NCI-H187 treated with DMSO at 0.1 percent for 48 hours (cell line): ENCODE measurements at places on chromosomes 5 and 9.

DNA sequence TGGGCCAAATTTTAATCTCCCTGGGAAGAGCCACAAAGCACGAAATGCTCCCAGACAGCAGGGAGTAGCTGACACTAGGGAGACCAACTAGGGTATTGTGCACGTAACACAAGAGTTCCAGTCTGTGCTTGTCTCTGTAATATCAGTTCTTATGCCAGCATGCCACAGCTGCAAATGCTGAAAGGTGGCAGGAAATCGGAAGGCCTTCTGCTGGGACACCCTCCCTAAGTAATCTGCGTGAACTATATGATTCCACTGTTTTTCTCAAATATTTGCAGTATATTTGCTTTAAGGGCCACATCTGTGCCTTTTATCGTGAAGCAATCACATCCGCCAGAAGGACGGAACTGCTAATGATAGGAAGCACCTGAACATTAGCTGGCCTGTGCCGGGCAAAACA, 12.6 kb downstream of the VLDLR start:
- no peak for DNase-seq

GRCh38 chr5:52013523-52013922, 630.3 kb downstream of the ISL1 start:
- peak; percentile 86 for DNase-seq

DNA sequence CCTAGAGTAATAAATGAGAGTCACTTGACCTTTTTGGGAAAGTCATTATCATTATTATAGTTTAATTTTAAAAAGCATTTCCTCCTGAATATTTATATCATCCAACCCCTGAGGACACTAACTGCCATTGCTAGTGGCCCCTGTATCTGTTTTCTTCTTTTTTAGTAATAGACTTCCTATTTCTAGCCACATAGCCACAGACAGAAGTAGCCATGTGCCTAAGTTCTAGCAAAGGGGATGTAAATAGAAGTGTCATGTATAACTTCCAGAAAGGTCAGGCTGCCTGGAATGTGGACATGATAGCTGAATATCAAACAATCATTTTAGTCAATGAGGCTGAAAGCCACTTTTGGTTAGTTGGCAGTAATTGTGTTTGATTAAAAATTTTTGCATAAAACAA, 37.5 kb upstream of the IQGAP2 start:
- no peak for DNase-seq

- no peak for DNase-seq
Measured at GRCh38 chr9:108478431-108479332, 377.1 kb downstream of the ACTL7B start.

DNA sequence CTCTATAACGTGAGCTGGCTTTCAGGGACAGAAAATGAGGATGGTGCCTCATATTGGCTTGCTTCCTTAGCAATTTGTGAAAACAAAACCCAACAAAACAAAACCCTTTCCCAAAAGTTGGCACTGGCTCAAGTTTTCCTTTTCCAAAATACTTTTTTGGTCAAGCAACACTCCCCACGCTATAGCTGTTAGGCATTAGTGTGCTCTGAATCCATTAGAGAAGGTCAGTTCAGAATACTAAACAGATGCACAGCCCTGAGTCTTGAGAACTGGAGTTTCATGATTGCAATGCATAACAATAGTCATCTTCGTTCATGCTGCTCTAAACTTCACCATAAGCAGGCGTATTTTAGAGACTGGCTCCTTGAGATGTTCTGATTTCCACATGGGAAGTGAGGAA, 172.0 kb upstream of the KLF9 start:
- DNase-seq, result no peak

- no peak for DNase-seq
Measured at GRCh38 chr5:66859526-66859925, 263.3 kb downstream of the MAST4 start.

DNA sequence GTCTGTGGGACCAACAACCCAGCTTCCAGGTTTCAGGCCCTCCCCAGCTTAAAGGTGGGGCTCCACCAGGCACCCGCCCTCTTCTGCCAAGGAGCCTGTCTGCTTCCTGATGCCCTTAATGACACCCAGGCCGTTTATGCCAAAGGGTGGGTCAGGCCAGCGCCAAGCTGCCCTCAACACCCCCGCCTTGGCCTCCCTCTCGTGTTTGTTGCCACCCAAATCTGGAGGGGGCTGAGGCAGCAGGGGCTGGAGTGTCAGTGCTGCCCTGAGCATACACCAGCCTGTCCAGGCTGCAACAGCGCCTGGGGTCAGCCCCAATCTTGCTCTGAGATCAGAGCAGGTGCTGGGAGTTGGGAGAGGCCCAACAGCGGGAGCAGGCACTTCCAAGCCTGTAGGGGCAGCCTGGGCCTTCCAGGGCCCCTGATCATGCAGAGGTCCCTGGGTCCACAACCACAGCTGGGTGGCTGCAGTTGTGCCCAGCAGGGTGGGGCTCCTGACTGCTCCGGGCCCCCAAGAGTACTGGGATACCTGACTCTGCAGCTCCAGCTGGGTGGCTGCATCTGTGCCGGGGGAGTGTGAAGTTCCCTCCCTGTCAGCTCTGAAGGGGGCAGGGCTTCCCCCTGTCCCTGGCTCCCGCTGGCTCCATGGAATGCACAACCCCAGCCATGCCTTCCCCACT, 34.5 kb upstream of the TYRP1 start:
- no peak for DNase-seq

DNA sequence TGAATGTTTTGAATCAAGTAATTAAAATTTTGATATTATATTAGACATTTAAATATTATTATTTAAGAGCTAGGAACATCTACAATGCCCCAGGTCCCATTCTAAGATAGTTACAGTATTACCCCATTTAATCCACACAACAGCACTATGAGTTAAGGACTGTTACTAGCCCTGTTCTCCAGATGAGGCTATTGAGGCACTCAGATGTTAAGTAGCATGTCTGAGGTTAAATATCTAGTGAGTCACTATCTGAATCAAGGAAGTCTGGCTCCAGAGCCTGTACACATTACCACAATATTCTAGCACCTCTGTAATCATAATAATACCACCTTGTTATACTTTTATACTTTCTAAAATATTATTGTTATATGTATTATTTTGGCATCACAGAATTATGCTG, 304.6 kb downstream of the PDE4D start:
- no peak for DNase-seq

GRCh38 chr9:117927354-117927753, 223.2 kb downstream of the TLR4 start:
- no peak for DNase-seq

DNA sequence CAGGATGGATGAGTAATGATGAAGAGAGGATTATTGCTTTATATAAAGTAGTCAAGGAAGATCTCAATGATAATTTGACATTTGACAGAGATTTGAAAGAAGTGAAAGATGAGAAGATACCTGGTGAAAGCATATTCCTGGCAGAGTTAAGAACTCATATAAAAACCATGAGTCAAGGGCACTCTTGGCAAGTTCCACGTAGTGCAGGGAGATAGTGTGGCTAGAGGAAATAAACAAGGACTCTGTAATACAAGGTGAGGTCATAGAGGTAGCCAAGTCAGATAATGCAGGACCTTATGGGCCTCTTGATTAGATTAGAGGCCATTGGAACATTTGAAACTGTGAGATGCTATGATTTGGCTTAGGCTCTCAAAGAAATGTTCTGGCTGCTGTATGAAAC, 72.3 kb downstream of the HCN1 start:
- DNase-seq, result no peak

DNA sequence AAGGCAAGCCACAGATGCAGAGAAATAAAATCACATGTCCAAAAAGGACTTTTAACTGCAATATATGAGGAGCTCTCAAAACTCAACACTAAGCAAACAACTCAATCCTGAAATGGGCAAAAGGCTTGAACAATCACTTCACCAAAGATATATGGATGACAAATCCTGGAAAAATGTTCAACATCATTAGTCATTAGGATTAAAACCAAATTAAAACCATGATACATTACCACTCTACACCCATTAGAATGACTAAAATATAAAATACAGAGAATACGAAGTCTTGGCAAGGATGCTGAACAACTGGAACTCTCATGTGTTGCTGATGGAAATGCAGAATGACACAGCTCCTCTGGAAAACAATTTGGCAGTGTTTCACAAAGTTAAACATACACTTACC, 277.4 kb downstream of the TLE1 start:
- DNase-seq, result no peak

DNA sequence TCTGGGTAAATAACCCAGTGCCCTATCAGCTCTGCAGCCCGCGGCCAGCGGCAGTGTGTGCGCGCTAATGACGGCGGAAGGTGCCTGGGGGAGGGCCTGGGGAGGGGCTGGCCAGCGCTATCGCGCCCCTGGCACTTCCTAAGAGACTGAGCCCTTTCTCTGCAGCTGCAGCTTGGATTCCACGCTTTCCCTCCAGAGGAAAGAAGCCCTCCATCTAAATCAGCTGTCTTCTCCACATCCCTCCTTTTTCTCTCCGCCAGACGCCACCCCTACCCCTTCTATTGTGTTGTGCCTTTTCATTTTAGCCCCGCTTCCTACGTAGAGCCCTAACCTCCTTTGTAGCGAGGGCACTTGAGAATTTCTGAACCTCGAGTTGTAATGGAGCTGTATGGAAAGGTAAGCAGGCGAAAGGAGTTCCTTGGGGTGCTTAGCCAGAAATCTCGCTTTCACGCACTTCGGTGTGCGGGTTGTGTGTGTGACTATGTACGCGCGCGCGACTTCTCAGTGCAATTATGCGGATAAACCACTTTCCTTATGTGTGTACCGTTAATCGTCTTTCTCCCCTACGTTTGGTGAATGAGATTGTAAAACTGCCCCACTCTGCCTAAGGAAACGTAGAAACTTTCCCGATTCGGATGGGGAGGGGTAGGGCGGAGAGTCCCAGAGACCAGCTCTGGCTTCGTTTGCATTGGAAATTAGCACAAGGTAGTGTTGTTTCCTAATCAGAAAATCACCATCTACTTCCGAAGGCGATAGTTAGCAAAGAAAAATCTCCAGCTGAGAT, 664 bp upstream of the RAB3C start:
- DNase-seq, result peak; percentile 45

- peak; percentile 76 for DNase-seq
Measured at GRCh38 chr5:139474890-139475791, 4.3 kb downstream of the SMIM33 start.

DNA sequence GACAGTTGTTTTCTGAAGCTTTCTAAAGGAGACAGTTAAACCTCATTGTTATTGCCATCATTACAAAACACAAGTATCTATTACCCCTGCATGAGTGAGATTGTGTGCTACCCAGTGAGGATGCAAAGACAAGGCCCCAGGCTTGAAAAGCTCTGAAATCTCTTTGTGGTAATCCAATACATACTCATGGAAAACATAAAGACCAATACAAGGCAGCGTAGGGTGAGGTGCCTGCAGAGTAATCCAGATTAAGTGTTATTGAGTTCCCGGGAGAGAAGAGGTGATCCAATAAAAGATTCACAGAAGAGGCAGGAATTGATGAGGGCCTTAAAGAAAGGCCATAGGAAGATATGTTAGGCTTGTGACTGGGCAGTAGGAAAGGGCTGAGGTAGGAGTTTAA, 150.1 kb downstream of the MEF2C start:
- DNase-seq, result no peak

- DNase-seq, result no peak
Measured at GRCh38 chr5:179241175-179241574, 104.1 kb downstream of the ADAMTS2 start.

DNA sequence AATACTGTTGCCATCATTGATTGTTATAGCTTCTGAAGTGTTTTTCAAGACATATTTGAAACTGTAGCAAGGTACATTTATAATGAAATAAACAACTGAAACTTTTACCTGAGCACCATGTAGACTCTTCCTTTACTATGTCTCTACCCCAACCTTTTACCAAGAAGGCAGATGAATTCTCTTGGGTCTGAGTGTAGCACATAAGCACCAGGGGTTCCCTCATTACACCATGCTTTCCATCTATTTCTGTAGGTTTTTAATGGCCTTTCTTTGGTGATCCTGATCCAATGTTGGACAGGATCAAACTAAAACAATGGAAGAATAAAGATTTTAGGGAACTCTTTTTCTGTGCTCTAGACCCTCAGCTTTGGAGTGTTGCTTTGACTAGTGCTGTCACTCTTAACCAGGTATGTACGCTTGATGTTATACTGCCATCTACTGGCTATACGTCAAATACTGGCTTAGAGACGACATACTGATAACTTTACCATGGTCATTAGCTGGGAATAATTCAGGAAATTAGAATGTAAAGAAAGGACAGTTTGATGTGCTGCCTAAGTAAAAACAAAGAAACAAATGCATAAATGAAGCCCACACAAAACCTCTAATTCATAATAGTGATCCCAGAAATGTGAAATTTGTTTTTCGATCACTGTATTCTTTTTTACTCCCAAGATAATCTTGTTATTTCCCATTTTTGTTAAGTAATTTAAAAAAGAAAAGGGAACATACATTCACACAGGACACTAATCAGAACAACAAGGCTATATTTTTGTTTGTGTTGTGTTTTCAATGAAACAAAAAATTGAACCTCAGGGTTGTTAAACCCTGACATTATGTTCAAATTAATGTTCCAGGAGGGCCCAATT, 30.7 kb downstream of the IFNW1 start:
- peak; percentile 20 for DNase-seq

DNA sequence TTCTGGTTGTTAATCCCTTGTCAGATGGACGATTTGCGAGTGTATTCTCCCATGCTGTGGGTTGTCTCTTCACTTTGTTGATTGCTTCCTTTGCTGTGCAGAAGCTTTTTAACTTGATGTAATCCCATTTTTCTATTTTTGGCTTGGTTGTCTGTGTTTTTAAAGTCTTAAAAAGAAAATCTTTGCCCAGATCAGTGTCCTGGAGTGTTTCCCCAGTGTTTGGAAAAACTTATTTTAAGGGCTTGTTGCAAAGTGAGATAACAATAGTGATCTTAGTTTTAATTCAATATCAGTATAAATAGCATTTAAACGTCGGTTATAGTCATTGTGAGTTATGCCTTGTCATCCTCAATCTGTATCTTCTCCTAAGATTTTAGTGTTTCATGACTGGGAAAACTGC, 329.5 kb downstream of the CCDC171 start:
- DNase-seq, result no peak

DNA sequence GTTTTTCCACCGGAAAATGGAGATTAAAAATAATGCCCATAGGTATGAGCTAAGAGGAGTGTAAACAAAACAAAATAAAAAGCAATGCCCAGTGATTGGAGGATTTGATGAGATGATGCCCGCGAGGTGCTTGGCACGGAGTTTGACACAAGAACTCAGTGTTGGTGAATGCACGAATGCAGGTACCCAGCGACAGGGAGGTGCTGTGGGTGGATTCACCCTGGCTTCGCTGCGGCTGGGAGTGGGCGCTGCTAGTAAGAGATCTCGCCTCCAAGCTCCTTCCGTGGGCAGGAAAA, 526 bp upstream of the STXBP1 start:
- DNase-seq, result no peak

- no peak for DNase-seq
Measured at GRCh38 chr9:126852086-126852688, 8.3 kb upstream of the ZBTB34 start.

DNA sequence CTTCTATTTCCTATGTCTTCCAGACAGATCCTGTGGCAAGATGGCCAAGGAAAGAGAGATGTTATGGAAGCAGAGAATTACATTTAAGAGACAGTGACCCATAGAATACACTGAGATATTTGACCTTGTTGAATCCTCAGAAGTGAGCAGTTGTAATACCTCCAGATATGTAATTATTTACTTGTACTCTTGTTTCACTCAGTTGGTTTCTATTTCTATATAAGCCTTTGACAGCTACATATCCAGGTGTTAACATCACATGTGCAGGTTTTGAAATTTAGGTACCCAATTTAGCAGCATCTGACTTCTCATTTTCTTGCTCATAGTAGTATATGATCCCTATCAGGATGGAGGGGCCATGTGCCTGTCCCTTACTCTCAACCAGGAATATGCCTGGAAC, 269.5 kb downstream of the CD180 start:
- DNase-seq, result no peak

GRCh38 chr9:653421-653820, 188.1 kb upstream of the DMRT1 start:
- DNase-seq, result no peak
